ENCODE measurements at places on chromosomes 13 and 19.

DNA sequence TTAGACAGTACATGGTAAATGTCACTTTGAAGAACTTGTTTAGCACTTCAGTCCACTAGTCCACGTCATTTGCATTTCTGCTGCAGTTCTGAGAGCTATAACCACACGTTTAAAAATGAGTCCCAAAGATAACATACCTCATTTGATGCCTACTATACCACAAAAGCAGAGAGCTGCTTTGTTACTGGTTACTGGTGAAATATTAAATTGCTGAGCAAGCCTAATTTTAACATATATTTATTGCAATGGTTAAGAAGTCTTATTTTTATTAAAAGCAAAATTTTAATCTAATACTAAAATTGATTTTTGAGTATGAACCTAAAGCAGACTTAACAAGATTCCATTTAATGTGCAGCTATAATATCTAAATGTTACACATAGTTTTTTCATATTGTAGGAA is 1949.7 kb upstream of the PRR20A start:
- DNase-seq, result no peak

DNA sequence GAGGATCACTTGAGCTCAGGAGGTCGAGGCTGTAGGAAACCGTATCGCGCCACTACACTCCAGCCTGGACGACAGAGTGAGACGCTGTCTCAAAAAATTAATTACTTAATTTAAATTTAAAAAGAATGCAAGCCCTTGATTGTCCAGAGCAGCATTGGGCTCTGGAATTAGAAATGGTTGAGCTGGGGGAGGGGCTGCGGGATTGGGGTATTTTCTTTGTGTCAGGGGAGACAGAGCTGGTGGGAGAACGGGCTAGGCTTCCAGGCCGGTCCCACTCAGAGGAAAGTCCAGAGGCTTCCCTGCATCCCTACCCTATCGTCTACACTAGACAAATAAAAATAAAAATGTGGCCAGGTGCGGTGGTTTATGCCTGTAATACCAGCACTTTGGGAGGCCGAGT is 2.2 kb upstream of the RAB3A start:
- no peak for DNase-seq

GRCh38 chr13:114064450-114065140 is 67.8 kb downstream of the RASA3 start:
- peak; percentile 79 for DNase-seq

DNA sequence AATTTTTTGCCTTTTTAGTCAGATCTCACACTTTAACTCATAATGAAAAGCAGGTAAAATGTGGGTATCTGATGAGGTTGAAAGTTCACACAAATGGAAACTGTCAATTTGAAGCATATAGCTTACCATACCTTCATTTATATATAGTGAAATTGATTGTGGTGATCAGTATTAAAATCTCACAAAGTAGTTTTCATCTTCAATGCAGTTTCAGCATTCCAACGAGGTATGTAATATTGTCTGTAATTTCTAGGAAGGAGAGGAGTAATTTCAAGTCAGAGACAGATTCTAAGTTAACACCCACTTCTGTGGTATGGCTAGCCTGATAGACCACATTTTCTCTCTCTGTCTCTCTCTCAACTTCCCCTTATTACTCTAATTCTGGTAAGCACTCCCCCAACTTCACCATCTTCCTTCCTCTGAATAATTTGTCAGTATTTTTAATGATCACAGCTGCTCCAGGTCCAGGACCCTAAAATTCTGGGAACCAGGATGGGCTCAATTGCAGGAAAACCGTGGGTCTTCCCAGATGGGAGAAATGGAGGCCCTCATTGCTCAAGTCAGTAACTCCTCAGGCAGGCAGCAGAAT is 455.7 kb downstream of the FGF9 start:
- DNase-seq, result no peak

DNA sequence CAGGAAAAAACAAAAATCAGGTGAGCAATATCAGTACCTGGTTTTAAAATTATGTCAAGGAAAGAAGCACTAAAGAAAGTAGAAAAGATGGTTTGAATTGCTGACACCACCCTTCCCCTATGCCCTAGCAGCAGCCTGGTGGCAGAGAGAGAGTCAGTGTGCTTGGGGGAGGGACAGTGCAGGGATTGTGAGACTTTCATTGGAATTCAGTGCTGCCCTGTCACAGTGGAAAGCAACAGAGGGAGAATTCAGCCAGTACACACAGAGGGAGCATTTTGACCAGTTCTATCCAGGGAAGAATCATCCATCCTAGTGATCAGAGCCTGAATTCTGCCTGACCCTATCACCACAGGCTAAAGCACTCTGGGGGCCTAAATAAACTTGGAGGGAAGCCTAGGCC is 222.4 kb upstream of the PCDH17 start:
- peak; percentile 12 for DNase-seq

DNA sequence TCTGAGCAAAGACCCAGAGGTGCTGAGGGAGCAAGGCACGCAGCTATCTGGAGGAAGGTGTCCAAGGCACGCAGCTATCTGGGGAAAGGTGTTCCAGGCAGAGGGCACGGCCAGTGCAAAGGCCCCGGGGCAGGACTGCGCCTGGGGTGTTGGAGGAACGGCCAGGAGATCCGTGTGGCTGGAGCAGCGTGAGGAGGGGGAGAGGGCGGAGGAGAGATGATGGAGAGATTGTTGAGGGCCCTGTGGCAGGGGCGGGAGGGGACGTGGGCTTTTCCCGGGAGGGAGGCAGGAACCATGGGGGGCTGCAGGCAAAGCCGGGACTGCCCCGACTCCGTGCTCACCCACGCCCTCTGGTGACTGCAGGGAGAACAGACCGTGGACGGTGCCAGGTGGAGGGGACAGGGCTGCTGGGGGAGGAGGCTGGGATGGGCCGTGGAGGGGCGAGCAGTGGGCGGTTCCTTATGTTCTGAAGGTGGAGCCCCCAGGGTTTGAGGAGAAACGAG is 13.3 kb upstream of the MISP start:
- DNase-seq, result no peak

- no peak for DNase-seq
These were observed 1167.6 kb upstream of the ATXN8OS start for GRCh38 chr13:68940049-68940448.

DNA sequence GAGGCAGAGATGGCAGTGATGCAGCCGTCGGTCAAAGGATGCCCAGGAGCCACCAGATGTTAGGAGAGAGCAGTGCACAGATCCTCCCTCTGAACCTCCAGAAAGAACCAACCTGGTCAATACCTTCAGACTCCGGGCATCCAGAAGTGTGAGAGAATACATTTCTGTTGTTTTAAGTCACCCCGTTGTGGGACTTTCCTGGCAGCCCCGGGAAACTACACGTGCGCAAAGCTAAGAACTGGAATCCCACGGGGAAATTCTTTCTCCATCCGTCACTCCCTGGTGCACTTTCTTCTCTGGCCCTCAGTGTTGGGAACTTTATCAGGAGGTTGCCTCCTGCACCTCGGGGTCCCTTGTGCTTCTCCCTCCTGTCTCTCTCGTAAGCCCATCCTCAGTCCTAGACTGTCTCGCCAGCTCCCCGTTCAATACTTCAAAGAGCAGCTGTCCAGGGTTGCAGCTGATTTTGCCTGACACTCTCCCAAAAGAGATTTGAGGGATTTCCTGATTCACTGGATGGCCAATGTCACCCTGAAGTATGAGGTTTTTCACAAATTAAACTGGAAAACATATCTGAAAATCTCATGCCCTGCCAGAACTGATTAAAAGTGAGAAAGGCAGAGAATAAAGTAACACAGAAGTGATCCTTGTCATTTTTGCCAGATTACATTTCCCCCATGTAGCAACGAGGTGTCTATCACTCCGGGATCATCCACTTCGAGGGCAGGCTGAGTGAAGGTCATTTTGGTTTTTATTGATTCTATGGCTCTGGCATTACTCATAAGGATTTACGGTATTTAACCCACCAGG is 136.8 kb downstream of the DCT start:
- no peak for DNase-seq

- no peak for DNase-seq
These were observed 523.4 kb downstream of the FGF9 start for GRCh38 chr13:22194106-22194805.

- DNase-seq, result no peak
These were observed 10.9 kb downstream of the SLC46A3 start for GRCh38 chr13:28707629-28708427.

- no peak for DNase-seq
These were observed 480.0 kb downstream of the KCTD12 start for GRCh38 chr13:76406243-76406642.

DNA sequence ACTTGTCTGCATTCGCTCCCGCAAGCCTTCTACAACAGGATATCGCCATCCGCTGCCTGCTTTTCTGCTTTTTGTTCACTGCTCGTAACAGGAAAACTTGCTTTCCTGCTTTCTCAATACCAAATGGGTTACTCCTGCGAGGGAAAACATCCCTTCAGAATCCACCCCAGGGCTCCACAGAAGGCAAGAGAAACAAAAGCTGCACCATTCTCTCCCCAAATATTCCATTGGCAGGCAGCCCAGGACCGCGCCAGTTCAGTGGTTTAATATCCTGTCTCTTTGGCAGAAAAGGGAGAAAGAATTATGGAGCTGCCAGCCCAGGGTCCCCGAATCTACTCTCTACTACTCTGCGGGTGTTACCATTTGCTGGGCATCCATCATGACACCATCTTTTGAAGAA is 84.7 kb upstream of the DOCK9 start:
- no peak for DNase-seq

DNA sequence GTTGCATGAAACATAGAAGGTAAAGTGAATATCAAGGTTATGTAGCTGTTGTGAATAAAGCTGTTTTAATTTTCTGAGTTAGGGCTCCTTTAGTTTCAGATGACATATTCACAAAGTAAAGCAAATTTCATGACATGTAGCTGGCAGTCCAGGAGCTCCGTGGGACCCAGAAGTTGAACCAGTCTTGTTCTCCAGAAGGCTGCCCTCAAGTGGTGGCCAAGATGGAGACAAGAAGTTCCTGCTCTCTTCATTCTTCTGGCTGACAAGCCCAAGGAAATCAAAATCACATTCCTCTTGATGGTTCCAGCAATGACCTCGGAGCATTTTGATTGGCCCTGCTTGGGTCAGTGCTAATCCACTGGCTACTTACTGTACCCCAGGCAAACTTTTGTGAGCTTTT is 128.7 kb downstream of the LIG4 start:
- no peak for DNase-seq

GRCh38 chr13:113337556-113337955 is 26.4 kb downstream of the GRTP1 start:
- DNase-seq, result no peak

DNA sequence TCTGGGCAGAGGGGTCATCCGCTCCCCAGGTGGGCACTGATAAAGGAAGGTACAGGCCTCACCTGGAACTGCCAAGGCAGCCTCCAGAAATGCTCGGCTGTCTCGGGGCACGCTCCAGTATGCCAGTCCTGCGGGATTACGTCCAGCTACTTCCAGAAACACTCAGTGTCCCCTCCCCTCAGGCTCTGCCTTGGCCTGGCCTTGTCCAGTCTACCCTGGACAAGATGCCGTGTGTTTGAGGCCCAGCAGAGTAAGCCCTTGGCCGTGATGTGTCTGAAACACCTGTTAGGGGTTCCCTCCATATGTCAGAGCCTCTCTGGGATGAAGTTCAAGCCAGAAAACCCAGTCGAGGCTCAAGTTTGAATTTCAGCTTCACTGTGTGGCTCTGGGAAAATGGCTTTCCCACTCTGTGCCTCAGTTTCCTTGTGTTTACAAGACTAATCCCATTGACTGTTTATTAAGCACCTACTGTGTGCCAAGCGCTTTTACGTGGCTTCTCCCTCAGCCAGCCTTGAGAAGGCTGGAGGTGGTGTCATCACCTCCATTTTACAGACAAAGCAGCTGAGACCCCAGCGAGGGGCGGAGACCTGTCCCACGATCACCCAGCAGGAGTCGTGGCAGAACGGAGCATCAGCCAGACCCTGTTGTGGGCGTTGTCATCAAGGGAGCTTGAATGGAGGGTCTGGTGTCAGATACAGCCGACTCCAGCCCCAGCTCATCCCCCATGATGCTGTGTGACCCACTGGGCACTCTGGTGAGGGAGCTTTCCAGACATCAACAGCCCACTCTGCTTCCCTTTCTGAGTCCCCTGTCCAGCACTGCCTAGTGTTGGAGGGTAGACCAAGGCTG is 2.0 kb upstream of the PIK3R2 start:
- no peak for DNase-seq

- no peak for DNase-seq
These were observed 661 bp downstream of the FREM2 start for GRCh38 chr13:38687246-38688229.

DNA sequence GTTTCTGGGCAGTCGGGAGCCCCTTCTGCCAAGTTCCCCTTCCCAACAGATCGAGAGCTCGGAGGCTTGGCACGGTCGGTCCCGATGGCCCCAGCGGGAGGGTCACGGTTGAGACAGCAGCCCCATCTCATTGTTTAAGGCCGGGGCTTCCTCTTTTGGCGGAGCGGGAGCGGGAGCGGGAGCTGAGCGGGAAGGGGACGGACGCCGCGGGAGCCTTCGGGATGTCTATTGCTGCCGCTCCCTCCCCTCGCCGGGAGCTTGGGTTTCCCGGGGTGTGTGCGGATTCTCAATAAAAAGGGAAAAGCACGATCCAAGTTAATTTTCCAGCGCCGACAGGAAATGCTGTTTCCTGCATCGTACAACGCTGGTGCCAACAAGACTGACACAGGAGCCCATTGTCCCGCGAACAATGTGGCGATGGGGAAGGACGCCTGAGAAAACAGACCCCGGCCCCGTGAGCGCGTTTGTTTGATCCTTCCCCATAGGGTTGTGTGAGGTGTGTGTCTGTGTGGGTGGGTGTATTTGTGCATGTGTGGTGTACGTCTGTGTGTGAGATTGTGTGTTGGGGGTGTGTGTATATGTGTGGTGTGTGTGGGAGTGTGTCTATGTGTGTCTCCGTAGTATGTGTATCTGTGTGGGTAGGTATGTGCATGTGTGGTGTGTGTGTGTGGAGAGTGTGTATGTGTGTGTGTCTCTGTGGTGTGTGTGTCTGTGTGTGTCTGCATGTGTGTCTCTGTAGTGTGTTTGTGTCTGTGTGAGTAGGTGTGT is 36.3 kb upstream of the FLT1 start:
- no peak for DNase-seq

DNA sequence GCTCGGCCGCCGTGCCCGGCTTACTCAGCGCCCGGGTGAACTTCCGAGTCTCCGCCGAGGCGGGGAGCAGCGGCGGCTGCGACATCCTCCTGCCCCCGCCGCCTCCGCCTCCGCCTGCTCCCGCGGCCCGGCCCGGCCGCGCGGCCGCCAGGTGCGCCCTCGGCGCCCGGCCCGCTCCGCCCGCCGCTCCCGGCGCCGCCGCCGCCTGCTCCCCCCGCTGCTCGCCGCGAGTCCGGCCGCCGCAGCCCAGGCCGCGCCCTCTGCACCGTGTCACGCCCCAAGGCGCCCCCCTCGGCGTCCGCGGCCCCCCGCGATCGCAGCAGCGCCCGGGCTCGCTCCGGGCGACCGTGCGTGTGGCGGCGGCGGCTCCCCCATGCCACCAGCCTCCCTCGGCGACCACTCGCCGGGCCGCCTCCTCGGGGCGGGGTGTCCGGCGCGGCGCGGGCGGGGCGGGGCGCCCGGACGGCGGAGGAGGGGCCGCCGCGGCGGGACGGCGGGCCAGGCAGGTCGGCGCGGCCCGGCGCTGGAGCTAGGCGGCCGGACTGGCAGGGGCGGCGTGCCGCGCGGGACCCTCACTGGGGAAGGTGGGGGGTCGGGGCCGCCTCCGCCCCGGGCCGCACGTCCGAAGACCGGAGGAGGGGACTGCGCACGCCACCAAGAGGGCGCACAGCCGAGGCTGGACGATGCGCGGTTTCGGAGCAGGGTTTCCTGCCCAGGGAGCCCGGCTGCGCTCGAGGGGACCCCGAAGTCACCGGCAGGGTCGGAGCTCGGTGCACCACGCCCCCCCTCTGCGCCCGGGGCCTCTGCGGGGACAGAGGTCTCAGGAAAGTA is 108.6 kb upstream of the DOCK9 start:
- DNase-seq, result no peak

Measured in C1 segment of cervical spinal cord (tissue), 14 donors.